ENCODE measurements at places on chromosomes 12 and 14.

GRCh38 chr12:116977465-116978380, 67.0 kb downstream of the FBXW8 start:
- no peak for DNase-seq

DNA sequence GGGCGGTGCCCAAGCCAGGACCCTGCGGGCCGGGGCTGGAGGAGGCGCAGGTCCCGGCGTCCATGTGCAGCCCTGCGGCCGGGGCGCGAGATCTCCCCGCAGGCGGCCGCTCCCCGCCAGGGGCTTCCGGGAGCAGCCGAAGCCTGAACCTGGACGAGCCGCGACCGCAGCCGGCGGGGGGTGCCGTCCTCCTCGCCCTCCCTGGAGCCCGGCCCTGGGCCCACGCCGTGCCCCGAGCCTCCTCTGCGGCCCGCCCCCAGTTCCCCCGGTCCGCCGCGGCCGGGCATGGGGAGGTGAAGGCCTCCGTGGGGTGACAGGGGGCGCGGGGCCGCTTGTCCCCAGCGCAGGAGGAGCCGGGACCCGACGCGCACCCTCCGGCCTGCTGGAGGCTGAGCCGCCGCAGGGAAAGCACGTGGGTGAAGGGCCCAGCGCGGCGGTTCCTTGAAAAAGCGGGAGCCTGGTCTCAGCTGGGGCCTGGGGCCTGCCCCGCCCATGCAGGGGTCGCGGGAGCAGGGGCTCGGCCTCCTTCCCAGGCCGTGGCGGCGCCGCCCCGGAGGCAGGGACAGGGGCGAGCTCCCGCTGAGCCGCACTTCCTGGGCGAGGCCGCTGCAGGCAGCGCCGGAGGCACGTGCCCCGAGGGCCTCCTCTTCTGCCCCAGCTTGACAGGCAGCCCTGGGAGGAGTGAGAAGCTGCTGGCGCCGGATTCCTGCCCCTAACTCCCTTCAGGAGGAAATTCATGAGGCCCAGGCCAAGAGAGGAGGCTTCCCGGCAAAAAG, 55.6 kb upstream of the PPP2R5C start:
- peak; percentile 16 for DNase-seq

DNA sequence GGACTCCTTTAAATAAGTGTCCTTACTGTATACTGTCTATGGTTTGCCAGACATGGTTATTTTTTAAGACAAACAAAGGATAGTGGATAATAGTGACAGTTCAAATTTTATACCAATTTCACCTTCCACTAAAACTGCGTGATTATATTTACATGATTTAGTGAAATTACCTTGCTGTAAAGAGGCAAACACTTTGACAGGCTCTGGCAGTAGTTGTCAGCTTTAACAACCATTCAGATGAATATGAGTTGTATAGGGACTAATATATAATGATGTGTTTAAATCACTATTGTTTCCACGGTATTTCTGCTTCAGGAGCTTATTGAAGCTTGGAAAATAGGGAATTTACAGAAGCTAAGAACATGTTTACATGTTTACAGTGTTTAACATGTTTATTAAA, 1364.0 kb downstream of the FSCB start:
- DNase-seq, result no peak

GRCh38 chr12:122989225-122989839, 8.9 kb downstream of the ARL6IP4 start:
- DNase-seq, result no peak

DNA sequence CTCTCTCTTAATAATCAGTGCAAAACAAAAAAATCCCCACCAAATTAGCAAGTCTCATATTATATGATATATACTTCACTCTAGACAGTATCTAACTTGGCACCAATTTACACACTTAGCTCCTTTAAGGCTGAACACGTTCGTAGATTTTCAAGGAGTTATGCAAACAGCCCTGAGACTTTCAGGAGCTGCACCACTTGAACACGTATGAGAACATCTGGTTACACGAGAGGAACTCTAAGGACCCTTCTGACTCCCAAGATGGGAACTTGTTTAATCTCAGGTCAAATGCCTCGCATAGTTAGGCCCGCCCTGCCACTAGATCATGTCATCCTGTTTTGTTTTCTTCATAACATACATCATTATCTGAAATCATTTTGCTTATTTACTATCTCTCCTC, 10.0 kb downstream of the SPRING1 start:
- no peak for DNase-seq

GRCh38 chr12:124618291-124618902, 51.0 kb upstream of the NCOR2 start:
- no peak for DNase-seq

- no peak for DNase-seq
These were observed 32.8 kb upstream of the TUBA1C start for GRCh38 chr12:49231878-49232655.

- peak; percentile 87 for DNase-seq
These were observed 46.8 kb upstream of the PCED1B start for GRCh38 chr12:47032644-47033043.

- DNase-seq, result no peak
These were observed 64.2 kb downstream of the RASSF3 start for GRCh38 chr12:64674367-64674922.

DNA sequence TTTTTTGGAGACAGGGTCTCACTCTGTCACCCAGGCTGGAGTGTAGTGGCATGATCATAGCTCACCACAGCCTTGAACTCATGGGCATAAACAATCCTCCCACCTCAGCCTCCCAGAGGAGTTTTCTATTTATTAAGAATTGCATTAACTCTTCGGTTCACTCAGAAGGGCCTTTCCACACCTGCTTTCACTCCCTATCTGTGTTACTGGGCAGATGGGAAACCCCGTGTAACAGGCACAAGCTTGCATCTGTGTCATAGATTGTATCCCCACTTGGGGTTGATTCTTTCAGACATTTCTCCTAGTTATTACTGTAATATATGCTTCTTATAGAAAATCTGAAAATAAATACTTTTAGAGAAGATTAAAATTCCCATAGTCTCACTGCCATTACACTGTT, 38.7 kb downstream of the STX2 start:
- DNase-seq, result no peak

GRCh38 chr12:47990351-47991105, 13.7 kb downstream of the COL2A1 start:
- DNase-seq, result peak; percentile 22

DNA sequence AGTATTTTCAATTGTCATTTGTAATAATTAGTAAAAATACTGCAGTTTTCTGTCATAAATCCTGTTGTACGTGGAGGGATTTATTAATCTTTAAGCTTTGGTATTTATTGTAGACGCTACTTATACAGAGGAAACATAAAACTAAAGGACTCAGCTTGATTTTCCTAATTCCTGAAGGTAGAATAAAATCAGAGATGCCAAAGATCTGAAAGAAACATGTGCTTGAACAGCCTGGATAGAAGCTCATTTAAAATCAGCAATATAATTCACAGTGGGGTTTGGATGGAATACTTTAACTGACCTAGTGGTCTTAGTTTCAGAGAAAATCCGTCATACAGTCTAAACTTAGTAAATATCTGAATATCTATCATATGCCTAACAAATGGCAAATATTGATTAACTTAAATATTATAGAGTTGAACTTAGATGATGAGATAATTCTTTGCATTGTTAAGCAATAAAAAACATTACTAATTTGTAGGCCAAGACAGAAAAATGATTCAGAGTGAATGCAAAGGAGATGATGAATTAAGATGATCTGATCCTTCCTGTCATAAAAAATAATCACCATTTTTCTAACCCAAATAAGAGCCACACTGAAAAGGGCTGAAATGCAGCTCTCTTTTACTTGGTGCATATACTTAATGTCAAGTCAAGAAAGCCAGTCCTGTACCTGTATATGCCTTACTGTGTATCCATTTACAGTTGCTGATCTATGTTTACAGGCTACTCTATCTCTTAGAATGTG, 397.1 kb upstream of the DCN start:
- no peak for DNase-seq

DNA sequence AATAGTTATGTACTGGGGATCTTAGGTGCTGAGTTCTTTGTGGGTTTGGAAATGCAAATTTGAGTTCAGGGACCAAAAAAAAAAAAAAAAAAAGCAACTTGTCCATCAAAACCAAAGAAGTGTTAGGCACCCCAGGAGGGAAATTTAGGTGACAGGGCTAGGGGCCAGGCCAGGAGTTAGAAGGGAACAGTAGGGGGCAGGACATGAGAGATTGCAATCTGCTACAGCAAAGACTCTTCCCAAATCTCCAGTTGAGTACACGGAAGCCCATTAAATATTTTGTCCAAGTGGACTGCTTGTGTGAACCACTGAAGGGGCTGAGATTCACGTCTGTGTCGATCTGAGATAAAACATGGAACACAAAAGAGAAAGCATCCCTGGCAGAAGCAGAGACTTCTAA, 52.8 kb downstream of the TSPAN19 start:
- DNase-seq, result no peak

DNA sequence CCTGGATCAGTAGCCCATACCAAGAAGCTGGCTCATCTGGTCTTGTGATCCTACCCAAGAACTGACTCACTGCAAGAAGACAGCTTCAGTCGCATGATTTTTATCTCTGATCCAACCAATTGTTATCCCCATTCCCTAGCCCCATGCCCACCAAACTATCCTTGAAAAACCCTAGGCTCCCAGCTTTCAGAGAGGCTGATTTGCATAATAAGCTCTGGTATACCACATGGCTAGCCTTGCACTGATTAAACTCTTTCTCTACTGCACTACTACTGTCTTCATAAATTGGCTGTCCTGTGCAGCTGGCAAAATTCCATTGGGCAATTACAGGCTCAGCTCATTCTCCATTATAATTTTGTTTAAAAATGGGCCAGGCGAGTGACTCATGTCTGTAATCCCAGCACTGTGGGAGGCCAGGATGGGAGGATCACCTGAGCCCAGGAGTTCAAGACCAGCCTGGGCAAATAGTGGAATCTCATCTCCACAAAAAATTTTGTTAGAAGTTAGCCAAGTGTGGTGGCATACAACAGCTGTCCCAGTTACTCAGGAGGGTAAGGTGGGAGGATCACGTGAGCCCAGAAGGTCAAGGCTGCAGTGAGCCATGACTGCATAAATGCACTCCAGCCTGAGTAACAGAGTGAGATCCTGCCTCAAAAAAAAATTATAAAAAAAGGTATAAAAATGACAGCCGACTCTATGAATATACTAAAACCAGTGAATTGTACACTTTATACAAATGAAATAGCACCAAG, 76.7 kb upstream of the EIF5 start:
- peak; percentile 22 for DNase-seq

DNA sequence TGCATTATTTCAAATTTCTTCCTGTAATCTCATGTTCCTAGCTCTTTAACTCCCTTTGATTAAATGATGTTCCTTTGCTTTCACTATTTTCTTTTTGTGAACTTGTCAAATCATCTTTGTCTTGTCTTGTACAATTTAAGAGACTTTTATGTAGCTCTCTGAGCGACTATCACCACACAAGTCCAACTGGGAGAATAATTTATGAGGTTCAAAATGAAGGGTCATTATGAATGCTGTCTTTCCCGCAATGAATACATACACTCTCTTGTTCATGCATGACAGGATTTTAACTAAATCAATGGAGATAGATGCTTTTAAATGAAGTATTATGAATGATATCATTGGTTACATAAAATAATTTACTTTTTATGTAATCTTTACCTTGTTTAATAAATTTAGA, 407.4 kb downstream of the PAWR start:
- DNase-seq, result no peak

DNA sequence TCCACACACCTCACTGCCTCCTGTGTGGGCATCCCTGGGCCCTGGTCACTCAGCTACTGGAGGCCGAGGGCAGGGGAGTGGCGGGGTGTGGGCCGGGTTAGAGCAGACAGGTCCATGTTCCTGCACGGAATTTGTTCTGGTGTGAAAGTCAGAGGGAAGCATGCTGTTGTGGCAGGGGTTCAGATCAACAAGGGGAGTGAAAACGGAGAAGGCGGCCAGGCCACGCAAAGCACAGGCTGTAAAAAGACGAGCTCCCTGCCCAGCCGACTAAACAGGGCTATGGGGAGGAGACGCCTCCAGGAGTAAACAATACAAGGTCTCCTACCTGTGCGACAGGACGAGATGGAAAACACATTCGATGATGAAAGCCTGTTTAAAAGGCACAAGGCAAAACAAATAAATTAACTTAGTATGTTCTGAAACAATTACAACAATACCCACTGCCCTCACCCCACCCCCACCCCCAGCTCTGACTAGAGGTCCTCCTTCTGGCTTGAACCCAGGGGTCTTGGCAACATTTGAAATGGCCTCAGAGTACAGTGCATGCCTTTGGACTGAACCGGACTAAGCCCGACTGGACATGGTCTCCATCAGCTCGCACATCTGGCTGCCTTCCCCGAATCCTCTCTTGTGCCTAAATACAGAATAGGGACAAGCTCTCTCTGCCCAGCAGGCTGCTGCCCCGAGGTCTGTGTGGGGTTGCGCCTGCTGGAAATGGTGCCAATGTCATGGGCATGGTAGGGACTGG, 274.9 kb upstream of the DIO3 start:
- no peak for DNase-seq

DNA sequence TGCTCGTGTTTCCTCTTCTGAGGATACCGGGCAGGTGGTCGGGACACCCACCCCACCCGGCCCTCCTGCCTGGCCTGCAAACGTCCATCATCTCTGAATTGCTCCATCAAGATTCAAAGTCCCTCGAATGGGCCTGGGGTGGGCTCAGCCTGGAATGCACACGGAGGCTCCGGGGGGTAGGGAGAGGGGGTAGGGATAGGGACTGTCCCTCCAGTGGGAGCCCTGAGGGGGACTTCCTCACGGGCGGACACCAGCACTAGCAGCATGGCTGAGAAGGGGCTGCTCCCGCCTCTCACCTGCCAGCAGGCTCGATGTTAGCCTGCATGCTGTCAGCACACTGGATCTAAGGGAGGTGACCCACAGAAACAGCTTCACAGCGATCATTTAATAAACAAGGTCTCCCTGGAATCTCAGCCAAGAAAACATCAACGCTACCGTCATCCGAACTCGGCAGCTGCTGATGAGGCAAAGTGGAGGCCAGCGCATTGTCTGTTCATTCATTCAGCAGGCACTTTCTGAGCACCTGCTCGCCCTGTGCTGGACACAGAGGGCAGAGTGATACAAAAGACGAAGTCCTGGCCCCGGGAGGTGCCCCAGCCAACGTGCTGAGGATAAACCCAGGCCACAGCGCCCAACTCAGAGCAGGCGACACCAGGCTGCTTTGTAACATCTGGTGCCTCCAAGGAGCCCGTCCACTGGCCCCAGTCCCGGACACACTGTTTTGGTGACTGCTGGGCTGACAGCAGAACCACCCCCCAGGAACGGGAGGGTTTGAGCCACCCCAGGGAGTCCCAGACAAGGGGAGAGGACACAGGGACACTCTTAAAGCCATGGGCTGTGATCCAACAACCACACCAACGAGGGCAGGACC, 6.3 kb downstream of the TMEM179 start:
- DNase-seq, result no peak

- DNase-seq, result no peak
These were observed 2.9 kb upstream of the CLEC1A start for GRCh38 chr12:10101648-10102220.

Measured in fibroblast of the aortic adventitia (primary cell).